Ecto neural progenitor cell (in vitro differentiated cells): ENCODE measurements at places on chromosomes 2 and 18.

DNA sequence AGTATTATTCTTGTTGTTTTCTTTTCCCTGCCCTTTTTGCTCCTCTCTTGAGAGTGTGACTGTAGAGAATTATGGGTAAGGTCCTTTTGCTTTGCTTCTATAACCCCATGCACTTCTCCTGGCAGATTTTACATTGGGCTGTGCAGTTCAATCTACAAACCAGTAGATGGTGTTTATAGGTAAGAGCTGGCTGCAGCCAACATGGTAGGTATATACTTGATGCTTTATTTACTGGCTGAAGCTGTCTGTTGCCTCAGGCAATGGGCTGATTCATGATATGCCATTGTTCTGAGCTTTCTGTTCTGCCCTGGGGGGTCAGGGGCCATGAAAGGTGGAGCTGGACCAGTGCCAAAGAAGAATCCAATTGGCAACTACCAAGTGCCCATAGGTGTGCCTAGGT is 48.3 kb upstream of the MYL1 start:
- no peak for DNase-seq

GRCh38 chr2:127431408-127432023 is 13.3 kb downstream of the PROC start:
- no peak for DNase-seq

DNA sequence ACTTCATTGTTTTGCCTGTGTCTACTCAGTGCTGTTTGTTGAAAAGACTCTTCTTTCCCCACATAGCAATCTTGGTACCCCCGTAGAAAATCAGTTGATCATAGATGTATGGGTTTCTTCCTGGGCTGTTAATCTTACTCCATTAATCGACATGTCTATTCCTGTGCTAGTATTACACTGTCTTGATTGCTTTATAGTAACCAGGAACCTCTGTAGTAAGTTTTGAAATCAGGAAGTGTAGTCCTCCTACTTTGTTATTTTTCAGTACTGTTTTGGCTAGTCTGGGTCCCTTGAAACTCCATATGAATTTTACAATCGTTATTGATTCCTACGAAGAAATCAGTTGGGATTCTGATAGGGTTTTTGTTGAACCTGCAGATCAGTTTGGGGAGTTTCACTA is 78.8 kb upstream of the FAM136A start:
- DNase-seq = no peak

- no peak for DNase-seq
Observed at GRCh38 chr2:55839182-55839819, 84.3 kb downstream of the EFEMP1 start.
